Gastrocnemius medialis (tissue), 4 donors: ENCODE measurements at places on chromosomes 5 and 9. TPM values are rescaled to one million over a fixed set of nuclear protein-coding genes. Genes with fewer than 3 reads are reported as not detected.

FAM78A gene
- total RNA-seq = 16.0 TPM

ANAPC2 gene
- total RNA-seq = 10.4 TPM

KIF12 gene
- not detected for total RNA-seq

SHB gene
- total RNA-seq = 4.1 TPM

ANXA1 gene
- 41.7 TPM for total RNA-seq

F2RL1 gene
- total RNA-seq = not detected

CYLC2 gene
- not detected for total RNA-seq

MCC gene
- total RNA-seq = 11.9 TPM

CATSPER3 gene
- total RNA-seq = 1.9 TPM
